Substantia nigra (tissue), 51 donors: ENCODE measurements at places on chromosomes 1 and 21.

DNA sequence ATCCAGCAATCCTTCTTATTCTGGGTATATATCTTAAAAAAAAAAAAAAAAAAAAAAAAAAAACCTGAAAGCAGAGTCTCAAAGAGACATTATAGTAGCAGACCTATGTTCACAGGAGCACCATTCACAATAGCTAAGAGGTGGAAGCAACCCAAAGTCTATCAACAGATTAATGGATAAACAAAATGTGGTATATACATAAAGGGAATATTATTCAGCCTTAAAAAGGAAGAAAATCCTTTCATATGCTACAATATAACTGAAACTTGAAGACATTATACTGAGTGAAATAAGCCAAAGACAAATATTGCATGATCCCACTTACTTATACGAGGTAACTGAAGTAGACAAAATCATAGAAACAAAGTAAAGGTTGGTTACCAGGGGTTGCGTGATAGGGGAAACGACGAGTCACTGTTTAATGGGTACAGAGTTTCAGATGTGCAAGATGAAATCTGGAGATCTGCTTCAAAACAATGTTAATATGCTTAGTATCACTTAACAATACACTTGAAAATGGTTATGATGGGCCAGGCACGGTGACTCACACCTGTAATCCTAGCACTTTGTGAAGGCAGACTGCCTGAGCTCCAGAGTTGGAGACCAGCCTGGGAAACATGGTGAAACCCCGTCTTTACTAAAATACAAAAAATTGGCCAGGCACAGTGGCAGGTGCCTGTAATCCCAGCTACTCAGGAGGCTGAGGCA lies 29.5 kb downstream of the PIK3R3 start:
- no peak for DNase-seq

DNA sequence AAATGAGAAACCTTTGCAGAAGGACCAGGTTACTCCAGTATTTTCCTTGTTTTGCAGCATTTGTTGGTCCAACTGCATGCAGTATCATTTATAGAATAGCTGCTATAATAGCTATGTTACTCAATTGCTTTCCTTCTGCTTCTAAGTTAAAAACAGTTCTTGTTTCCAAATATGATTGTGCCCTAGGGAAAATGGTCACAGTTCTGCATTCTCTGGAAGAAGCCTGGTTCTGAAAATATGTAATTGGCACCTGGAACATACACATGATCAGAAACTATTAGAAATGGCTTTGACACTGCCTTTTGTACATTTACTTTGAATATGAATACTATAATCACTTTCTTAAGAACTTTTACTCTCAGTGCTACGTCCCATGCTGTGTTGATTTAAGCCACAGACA lies 33.6 kb downstream of the HENMT1 start:
- DNase-seq = no peak

- DNase-seq = no peak
Observed at GRCh38 chr1:27496604-27497155, 6.7 kb upstream of the WASF2 start.

GRCh38 chr1:21701401-21701800 lies 32.2 kb upstream of the RAP1GAP start:
- DNase-seq = no peak

DNA sequence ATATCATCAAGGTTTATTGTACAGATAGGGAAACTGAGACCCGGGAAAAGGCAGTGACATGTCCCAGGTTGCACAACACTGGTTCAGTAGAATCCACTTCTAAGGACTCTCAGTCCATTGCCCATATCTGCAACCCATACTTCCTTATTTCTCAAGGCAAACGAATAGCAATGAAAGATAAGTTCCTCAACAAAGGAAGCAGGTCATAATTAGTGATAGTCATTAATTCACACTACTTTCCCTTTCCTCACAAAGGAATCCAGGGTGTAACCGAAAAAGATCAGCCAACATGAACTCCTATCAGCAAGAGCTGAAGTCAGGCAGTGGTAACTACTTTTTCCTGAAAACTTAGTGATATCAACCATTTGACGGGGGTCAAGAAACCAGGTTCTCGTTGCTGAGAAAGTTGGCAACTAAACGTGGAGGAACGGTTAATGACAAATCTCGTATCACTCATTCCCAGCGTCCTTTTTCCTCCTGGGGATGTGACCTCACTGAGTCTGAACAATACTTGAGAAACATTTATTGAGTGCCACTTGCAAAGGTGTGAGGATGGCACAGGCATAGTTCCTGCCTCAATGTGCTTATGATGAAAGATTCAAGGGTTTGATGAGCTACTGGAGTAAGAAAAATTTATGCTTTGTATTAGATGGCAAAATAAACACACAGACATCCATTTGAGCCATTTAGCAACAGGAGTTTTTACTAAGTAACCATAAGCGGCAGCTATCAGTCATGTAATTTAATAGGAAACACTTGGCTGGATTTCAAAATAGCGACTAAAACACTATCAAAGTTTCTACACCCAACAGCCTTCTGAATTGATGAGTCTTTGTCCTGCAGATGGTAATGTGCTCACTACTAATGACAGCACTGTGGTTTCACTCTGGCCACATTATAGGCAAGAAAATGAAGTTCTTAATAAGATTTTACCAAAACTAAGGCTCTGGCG lies 82.3 kb downstream of the PLPP3 start:
- DNase-seq = no peak

GRCh38 chr1:54888080-54888733 lies 1.2 kb upstream of the DHCR24 start:
- peak; percentile 43 for DNase-seq

DNA sequence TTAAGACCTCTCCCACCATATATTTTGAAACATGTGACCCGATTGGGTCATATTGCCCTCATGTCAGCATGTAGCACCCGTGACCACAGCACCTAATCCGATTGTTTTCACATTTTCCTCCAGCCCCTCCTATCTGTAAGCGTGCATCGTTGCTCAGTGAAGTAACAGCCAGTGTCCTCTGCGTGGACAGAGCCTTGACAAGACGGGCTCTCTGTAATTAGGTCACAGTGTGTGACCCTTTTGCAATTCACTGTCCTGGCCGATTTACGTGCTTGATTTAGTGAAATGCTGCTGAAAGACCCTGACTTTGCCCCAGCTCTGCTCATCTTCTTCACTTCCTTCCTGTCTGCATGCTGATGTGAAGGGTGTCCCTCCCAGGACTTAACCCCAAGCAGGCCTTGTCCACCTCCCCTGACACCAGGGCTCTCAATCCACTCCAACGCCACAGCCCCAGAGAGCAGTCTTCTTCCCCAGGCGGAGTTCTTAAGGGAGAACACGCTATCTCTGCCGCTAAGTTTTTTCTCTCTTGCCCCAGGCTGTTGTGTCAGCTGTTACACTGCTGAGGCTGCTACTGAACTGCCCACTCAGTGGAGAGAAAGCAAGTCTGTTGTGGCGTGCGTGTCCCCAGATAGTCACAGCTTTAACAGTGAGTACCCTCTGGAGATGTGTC lies 19.4 kb downstream of the URB2 start:
- no peak for DNase-seq

GRCh38 chr1:26702680-26703038 lies 6.8 kb downstream of the ARID1A start:
- DNase-seq = no peak

DNA sequence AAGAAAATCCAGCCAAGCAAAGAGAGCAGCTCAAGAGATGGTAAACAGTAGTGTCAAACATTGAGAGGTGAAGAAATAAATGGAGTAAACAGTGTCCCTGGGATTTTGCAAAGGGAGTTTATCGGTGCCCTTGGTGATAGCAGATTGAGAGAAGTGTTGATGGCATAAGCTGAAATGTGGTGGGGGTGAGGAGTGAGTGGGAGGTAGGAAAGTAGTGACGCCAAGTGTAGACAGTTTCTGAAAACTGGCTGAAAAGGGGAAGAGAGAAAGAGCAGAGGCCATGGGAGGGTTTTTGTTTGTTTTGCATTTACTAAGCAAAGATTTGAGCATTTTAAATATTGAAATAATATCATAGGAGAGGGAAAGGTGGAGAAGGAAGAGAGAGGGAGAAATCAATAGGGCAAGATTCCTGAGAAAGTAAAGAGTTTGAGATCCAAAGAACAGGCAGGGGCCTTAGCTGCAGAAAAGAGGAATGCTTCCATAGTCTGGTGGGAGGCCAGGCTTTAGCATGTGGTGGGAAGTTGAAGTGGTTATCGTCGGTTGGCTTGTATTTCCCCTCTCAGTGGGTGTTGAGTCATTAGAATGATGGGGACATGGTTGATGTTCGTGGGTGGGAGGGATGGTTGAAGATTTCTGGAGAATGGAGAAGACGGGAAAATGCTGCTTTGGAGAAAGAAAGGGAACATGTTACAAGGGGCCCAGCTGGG lies 26.8 kb upstream of the RASAL2 start:
- no peak for DNase-seq

DNA sequence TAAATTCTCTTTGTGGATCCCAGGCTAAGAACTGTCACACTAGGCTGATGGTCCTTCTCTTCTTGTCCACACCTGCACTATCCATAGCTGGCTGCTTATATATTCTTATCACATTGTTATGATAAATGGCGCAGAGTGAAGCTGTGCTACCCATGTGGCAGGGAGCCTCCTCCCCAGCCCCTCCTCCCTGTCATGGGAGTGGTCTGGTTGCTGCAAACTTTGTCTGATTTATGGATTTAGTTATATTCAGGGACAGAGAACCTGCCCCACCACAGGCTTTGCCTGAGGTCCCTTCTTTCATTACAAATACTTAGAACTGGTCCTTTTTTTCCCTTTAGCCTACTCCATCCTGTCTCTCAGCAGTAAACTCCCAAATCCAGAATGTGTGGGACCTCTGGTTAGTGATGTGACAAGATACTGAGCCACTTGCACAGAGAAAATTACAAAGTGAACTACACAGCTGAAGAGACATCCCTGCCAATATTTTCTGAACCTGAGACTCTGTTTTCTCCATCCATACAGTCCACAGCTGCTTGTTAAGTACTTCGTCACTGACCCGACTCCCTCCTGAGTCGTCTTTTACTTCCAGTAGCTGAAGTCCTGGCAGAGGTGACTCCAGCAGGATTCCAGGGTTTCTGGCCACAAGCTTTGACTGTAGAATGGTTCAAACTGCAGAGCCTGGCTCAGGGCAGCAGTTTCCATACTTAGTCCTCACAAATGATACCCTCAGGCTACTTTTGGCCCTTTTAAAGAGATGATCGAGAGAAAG lies 37.6 kb downstream of the PTGFRN start:
- no peak for DNase-seq

DNA sequence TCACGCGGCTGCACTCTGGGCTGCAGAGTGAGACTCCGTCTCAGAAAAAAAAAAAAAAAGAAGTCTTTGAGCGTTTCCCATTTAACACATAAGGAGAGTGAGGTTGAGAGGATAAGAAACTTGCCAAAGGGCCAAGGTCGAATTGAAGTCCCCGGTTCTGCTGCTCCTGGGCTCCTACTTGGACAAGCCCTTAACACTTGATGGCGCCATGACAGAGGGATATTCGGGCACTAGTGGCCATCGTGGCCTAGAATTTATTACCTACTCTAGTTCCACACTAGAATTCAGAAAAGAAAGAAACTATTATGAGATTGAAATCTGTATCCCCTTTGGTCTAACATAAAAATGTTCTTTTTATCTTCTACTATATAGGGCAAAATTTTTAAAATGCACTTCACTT lies 65.7 kb upstream of the NEK2 start:
- no peak for DNase-seq

GRCh38 chr1:78359666-78360065 lies 131.1 kb upstream of the PTGFR start:
- no peak for DNase-seq

GRCh38 chr1:38061883-38062328 lies 15.3 kb upstream of the POU3F1 start:
- no peak for DNase-seq
